Activated CD4-positive, alpha-beta T cell treated with anti-CD3 and anti-CD28 coated beads for 1 hour (primary cell): ENCODE measurements at places on chromosomes 16 and 17.

DNA sequence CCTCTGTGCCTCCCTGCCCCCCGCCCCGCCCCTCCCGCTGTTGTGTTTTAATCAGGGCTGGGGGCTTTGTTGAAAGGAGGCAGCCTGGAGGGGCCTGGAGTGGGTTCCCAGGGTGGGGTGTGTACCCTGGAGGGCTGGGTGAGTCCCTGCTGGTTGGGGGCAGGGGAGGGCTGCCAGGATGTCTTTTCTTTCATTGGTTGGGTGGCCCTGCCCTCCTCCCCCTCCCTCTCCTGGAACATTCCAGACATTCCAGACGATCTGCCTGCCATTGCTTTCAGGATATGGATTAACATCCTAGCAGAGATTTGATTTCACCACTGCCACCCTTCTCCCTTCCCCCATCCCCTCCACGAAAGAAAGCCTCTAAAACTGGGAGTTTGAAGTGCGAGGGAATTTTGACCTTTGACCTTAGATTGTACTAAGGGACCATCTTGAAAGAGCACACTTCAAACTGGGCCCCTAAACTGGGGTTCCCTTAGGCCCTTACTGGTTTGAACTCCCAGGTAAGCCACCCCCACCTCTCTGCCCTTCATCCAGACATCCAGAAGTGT, 25.3 kb downstream of the IGF2BP1 start:
- no peak for DNase-seq

DNA sequence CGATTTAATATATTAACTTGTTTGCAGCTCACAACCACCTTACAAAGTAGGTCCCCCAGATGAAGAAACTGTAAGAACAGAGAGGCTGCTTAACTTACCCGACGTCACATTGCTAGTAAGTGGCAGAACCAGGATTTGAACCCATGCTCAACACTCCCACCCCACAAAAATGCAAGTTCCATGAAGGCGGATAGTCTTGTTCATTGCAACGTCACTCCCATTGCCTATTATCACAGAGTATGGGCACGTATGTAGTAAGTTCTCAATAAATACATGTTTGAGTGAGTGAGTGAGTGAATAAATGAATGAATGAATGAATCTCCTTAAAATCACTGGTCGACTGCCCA, 1.1 kb downstream of the USP31 start:
- DNase-seq = no peak

DNA sequence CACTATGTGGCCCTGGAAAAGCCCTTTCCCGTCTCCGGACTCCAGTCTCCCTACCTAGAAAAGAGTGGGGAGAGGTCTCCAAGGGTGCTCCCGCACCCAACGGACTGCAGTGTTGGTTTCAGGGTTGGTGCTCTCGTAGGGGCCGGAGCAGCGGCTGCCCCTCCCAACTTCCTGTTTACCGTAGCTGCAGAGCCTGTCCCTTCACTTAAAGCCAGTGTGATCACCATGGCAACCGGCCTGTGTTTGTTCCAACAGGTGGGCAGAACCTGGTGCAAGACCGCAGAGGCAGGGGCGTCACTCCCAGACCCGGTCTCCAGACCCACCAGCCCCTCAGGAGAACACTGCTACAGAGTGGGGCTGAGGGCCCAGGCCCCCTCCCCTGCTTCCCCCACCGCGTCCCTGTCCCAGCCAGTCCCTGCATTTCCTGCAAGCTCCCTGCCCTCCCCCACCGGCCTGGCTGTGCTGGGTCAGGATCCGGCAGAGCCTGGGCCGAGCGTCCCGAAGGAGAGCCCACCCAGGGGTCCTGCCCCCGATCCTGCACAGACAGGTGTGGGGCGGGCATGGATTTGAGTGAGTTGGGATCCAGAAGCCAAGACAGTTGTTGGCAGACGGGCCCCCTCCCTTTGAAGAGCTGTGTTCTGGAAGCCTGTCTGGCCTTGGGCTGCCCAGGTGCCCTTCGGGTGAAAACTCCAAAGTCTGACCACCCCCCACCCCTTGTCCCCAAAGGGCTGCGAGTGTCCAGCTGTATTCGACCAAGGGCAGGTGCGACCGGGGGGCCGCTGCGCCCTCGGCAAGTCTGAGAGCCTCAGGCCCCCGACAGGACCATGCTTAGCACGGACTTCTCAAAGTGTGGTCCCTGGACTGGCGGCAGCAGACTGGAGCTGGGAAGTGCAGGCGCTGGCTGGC, 1.5 kb upstream of the BAIAP3 start:
- no peak for DNase-seq

DNA sequence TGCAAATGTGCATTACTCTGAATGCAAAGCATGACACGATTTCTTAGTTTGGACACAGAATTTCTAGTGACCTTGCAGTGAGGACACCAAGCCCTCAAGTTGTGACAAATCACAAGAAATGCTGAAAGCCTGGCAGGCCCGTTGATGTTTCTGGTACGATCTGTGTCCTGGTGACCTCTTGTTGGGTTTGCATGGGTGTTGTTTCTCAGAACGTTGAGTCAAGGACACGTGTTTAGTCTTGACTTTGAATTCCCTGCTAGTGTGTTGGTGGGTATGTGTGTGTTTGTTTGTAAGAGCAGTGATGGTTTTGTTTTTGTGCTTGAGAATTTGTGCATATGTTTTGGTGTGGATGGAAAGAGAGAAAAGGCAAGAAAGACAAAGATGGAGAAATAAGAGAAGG, 37.8 kb upstream of the MAF start:
- no peak for DNase-seq

- DNase-seq = no peak
Observed at GRCh38 chr16:88444826-88445582, 8.1 kb upstream of the ZFPM1 start.

GRCh38 chr16:89688395-89688794, 1.9 kb downstream of the CDK10 start:
- no peak for DNase-seq

GRCh38 chr16:84068041-84068440, 25.4 kb upstream of the SLC38A8 start:
- DNase-seq = no peak

DNA sequence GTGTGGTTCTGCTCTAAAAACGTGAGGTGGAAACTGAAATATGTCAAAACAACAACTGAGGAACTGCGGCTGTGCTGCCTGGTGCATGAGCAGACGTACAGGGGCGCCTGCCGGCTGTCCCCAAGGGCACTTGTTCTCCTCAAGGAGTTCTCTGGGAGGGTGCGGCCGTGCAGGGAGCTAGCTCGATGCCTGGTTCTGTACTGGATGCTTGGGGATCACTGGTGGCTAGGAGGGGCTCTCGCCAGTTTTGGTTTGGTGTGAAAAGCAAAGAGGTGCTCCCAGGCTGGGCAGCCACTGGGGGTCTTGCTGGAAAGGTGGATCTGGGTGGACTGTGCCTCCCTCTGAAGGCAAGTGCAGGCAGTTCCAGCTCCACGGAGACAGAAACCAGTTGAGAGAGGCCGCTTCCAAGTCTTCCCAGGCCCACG, 41.9 kb upstream of the ATP2A3 start:
- DNase-seq = no peak

GRCh38 chr17:45775148-45775547, 9.0 kb upstream of the CRHR1 start:
- DNase-seq = no peak

DNA sequence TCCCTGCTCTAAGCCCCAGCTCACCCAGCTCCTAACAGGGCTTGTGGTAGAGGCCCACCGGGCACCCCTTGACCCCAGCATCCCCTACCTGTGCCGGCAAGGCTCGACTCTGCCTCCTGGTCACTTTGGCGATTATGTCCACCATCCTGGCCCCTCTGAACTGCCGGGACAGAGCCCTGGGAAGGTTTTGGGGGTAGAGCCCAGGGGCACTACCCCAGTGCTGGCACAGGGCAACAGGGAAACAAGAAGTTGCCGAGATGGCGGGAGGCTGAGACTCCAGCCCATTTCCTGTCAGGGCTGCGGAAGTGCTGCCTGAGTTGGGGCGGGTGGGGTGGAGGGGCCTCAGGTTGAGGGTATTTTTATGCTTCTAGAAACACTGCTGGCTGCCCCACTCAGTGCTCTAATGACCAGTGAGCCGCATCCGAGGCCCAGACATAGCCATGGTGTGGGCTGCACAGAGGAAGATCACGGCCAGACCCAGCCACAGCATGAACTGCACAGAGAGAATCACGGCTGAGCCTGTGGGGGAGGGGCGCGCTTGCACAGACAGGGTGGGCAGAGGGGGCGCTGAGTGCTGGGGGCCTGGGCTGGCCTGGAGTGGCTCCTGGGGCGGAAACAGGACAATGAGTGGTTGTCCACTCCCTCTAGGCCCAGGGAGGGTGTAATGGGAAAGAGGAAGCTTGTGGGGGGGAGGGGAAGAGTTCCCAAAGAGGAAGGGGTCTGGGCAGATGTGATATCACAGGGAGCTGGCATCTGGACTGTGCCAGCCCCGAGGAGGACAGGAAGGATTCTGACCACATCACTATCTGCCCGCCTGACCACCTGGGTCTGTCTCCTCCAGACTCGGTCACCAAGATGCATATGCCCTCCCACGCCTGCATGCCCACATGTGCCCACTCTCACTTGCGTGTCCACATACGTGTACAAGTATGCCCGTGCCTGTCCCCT, 22.3 kb downstream of the ARHGAP27 start:
- DNase-seq = peak; percentile 35

GRCh38 chr17:42185621-42185930, 324 bp upstream of the HCRT start:
- DNase-seq = no peak

- peak; percentile 23 for DNase-seq
Observed at GRCh38 chr17:44522883-44523671, 19.9 kb upstream of the GPATCH8 start.

DNA sequence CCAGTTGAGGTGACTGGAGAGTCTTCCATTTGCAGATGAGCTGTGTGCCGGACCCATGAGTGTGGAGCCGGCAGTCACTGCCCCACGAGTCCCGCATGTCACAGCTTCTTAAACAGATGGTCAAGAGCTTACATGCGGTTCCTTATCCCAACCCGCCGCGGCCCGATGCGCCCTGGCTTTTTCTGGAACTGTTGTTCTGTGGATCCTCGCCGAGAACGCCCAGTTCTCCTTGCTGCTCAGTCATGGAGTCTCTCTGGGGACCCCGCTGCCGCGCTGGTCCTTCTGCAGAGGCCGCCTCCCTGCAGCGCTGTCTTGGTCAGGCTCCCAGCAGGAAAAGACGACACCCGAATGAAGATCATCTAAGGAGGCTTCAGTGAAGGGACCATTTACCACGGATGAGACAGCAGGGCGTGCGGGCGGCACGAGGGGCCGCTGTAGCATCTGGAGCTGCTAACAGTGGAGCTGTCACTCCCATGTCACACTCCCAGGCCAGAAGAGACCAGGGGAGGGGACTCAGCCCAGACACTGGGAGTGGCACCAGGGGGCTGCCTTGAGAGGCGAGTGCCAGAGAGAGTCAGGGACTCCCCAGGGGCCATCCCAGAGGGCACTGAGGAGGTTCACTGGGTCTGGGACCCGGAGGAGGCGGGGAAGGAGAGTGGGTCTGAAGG, 10.8 kb upstream of the LGALS3BP start:
- no peak for DNase-seq

DNA sequence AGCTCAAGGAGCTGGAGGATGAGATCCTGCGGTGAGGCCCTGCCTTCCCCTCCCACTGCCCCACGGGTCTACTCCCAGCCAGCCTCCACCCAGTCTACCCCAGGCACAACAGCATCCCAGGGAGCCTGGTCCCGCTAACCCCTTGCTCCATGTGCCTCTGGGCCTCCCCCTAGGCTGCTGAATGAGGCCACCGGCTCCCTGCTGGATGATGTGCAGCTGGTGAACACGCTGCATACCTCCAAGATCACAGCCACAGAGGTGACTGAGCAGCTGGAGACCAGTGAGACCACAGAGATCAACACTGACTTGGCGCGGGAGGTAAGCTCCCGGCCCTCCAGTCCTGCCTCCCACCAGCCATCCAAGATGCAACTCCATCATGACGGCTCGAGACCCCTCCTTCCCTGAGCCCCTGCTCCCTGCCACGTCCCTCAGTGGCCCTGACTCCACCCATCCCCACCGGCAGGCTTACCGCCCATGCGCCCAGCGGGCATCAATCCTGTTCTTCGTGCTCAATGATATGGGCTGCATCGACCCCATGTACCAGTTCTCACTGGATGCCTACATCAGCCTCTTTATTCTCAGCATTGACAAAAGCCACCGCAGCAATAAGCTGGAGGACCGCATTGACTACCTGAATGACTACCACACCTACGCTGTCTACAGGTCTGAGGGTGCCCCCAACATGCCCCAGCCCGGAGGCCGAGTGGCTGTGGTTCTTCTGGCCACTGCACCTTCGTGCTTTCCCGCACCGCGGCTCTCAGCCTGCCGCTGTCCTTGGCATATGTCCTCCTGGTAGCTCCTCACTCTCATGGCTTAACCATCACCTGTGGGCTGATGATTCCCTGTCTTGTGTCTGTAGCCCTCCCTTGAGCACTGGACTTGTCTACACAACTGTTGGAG, 15.0 kb upstream of the KDM6B start:
- DNase-seq = no peak

DNA sequence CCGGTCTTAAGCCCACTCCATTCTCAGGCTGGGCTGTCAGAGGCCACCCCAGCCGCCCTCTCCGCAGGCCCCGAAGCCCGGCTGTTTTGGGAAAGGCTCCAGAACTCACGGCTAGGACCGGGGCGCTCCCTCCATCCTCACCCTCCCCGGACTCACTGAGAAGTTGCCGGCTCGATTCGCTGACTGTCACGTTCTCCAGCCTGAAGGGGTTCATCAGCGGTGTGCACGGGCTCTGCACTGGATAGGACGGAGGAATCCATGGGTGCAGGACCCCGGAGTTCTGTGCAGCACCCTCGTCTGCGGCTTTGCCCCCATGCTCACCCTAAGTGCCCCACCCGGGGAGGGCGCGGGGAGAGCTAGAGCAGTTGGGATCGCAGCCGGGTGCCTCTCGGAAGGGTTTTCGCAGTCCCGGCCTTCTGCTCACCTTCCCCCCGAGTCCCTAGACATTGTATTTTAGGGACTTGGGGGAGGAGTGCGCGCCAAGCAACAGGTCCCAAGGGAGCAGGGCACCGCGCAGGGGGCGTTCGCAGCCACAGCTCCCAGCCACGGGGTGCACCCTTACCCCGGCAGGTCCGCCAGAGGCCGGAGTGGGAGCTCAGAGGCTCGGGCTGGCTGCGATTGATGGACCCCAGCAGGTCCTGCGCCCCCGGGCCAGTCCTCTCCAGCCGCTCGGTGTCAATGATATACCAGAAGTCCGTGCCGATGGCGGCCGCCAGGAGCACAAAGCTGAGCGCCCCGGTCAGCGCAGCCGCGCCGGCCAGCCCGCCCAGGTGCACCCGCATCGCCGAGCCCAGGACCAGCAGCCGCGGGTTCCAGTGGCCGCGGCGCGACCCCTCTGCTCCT, 1.0 kb downstream of the TMEM114 start:
- no peak for DNase-seq

- no peak for DNase-seq
Observed at GRCh38 chr17:77675816-77676215, 282.7 kb upstream of the TNRC6C start.

DNA sequence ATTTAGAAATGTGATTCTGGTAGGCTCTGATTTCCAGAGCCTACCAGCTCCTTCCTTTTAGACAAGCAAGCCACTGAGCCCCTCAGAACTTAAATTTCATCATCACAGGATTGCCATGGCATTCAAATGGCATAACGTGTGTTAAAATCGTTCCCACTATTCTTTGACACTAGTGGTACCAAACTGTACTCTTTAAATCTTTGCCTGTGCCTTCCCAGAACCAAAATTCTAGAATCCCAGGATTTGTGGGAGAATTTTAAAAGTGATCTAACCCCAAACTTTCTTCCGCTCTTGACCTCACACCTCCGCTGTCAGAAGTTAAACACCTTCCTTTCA, 287 bp upstream of the INTS2 start:
- no peak for DNase-seq

- DNase-seq = no peak
Observed at GRCh38 chr17:78241277-78242023, 10.0 kb downstream of the TMEM235 start.

- DNase-seq = no peak
Observed at GRCh38 chr16:16158741-16159374, 64.4 kb downstream of the ABCC6 start.

GRCh38 chr16:54935266-54935968, 4.8 kb downstream of the IRX5 start:
- DNase-seq = no peak
